A549 treated with GW870086 at 1 μM for 4 hours (cell line): ENCODE measurements at places on chromosomes 5 and 9. TPM values are rescaled to one million over a fixed set of nuclear protein-coding genes. Genes with fewer than 3 reads are reported as not detected.

RNF183 gene
- 0.19 TPM in 1 of 5 replicates, not detected in the others for total RNA-seq

HMCN2 gene
- 0.05 to 0.08 TPM (median 0.06 TPM) in 5 replicates for total RNA-seq

DBH gene
- not detected in 5 replicates for total RNA-seq

WNT8A gene
- not detected in 5 replicates for total RNA-seq

FREM1 gene
- total RNA-seq, result not detected in 5 replicates

RELL2 gene
- total RNA-seq, result 3.9 to 5.5 TPM (median 4.5 TPM) in 5 replicates

CXCL14 gene
- 0.09 to 0.21 TPM (median 0.10 TPM) in 5 replicates for total RNA-seq

CMBL gene
- total RNA-seq, result 20.1 to 23.8 TPM (median 22.7 TPM) in 5 replicates

IFNA21 gene
- not detected in 5 replicates for total RNA-seq

SPATA9 gene
- not detected in 5 replicates for total RNA-seq

CCDC192 gene
- total RNA-seq, result not detected in 5 replicates

DNAJB5 gene
- total RNA-seq, result 7.7 to 9.8 TPM (median 9.6 TPM) in 5 replicates

DNLZ gene
- 28.1 to 45.8 TPM (median 35.7 TPM) in 5 replicates for total RNA-seq

SNX18 gene
- total RNA-seq, result 5.2 to 7.4 TPM (median 6.5 TPM) in 5 replicates

FBP2 gene
- total RNA-seq, result not detected in 5 replicates

FRMD3 gene
- 4.8 to 7.6 TPM (median 6.2 TPM) in 5 replicates for total RNA-seq

PCDH12 gene
- not detected in 5 replicates for total RNA-seq

NEURL1B gene
- 2.3 to 4.7 TPM (median 4.1 TPM) in 5 replicates for total RNA-seq

PCDHAC2 gene
- 4.0 to 5.0 TPM (median 4.4 TPM) in 5 replicates for total RNA-seq

ADAM19 gene
- total RNA-seq, result 9.5 to 15.2 TPM (median 12.6 TPM) in 5 replicates

MEIKIN gene
- not detected in 5 replicates for total RNA-seq

KLHL3 gene
- total RNA-seq, result 0.08 to 0.16 TPM (median 0.14 TPM) in 5 replicates

PCDHGA3 gene
- total RNA-seq, result not detected in 5 replicates

ADAMTS6 gene
- 0.03 to 0.16 TPM (median 0.06 TPM) in 5 replicates for total RNA-seq

ZNF483 gene
- total RNA-seq, result 0.40 to 0.98 TPM (median 0.54 TPM) in 5 replicates

PLAC8L1 gene
- total RNA-seq, result 0.26 TPM in 1 of 5 replicates, not detected in the others

FABP6 gene
- 0.49 to 1.5 TPM (median 0.81 TPM) in 5 replicates for total RNA-seq

STX17 gene
- total RNA-seq, result 7.0 to 9.8 TPM (median 8.4 TPM) in 5 replicates

WDR38 gene
- total RNA-seq, result 0.10 to 0.15 TPM in 2 of 5 replicates, not detected in the others

ROR2 gene
- total RNA-seq, result 1.2 to 1.7 TPM (median 1.6 TPM) in 5 replicates

SPINK4 gene
- total RNA-seq, result not detected in 5 replicates

SLC22A4 gene
- 3.5 to 6.1 TPM (median 5.1 TPM) in 5 replicates for total RNA-seq

NUTM2G gene
- total RNA-seq, result not detected in 5 replicates

UNC5A gene
- total RNA-seq, result 0.30 to 0.68 TPM (median 0.46 TPM) in 5 replicates

PRR16 gene
- 0.12 TPM in 1 of 5 replicates, not detected in the others for total RNA-seq

ADRB2 gene
- 0.47 to 0.89 TPM (median 0.70 TPM) in 5 replicates for total RNA-seq

DIPK1B gene
- 6.9 to 9.6 TPM (median 9.4 TPM) in 5 replicates for total RNA-seq

DOCK2 gene
- total RNA-seq, result 1.9 to 3.1 TPM (median 2.5 TPM) in 5 replicates

STK32A gene
- total RNA-seq, result 0.19 to 0.62 TPM (median 0.55 TPM) in 5 replicates

TSSK1B gene
- total RNA-seq, result not detected in 5 replicates

CDH6 gene
- 0.10 to 0.22 TPM (median 0.16 TPM) in 4 of 5 replicates, not detected in the other for total RNA-seq

LPAR1 gene
- total RNA-seq, result 14.2 to 17.9 TPM (median 15.0 TPM) in 5 replicates

PAEP gene
- 0.41 to 0.47 TPM (median 0.45 TPM) in 4 of 5 replicates, not detected in the other for total RNA-seq

ZMAT2 gene
- total RNA-seq, result 80.6 to 110 TPM (median 84.5 TPM) in 5 replicates

C1QTNF2 gene
- 0.05 to 0.16 TPM (median 0.11 TPM) in 5 replicates for total RNA-seq

SLC6A3 gene
- total RNA-seq, result 0.15 to 0.53 TPM (median 0.30 TPM) in 5 replicates

NIPAL4 gene
- 13.0 to 19.3 TPM (median 16.4 TPM) in 5 replicates for total RNA-seq

TRUB2 gene
- 38.1 to 56.2 TPM (median 47.7 TPM) in 5 replicates for total RNA-seq

SLC27A6 gene
- 0.03 to 0.08 TPM (median 0.05 TPM) in 3 of 5 replicates, not detected in the others for total RNA-seq

SLC46A2 gene
- not detected in 5 replicates for total RNA-seq

PRDM12 gene
- 0.17 to 0.44 TPM (median 0.35 TPM) in 5 replicates for total RNA-seq
